ENCODE measurements at places on chromosomes 12 and 14.

DNA sequence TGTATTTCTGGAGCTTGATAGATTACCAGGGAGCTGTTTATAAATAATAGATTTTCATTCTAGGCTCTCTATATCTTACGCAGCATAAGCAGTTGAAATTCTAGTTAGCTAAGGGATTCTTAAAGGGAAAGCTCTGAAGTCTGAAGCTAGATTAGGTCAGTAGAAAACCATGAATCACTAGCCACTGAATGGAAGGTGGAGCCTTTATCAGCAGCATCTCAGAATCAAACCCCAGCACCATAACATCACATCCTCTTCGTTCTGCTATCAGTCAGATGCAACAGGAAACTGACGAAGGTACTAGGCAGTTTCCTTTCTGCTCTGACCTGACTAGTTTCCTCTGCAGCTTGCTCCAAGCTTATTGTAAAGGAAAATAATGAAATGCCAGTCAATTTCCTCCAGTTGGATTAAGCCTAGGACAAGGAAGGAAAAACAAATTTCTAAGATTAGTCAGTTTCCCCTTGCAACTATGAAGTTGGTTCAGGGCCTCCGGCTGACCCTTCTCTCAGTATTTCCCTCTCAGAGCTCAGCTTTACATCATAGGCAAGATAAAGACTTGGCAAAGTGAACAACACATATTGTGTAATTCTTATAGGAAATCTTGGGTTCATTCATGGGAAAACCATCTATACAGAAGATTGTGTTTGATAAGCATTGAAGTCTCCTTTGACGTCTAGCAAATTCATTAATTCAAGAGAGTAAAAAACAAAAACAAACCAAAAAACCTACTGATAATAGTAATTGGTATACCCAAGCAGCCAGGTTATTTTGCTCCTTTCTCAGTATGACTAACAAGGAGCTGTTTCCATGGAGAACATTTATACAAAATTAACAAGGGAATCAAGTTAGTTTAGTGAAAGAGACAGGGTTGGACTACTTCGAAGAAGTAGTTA is 43.4 kb upstream of the CFAP54 start:
- no peak for DNase-seq

- no peak for DNase-seq
Measured at GRCh38 chr12:57091638-57092528, 3.0 kb downstream of the NAB2 start.

GRCh38 chr12:124655698-124656516 is 88.5 kb upstream of the NCOR2 start:
- DNase-seq = peak; percentile 14

GRCh38 chr14:34228650-34228976 is 233.4 kb downstream of the SPTSSA start:
- no peak for DNase-seq

DNA sequence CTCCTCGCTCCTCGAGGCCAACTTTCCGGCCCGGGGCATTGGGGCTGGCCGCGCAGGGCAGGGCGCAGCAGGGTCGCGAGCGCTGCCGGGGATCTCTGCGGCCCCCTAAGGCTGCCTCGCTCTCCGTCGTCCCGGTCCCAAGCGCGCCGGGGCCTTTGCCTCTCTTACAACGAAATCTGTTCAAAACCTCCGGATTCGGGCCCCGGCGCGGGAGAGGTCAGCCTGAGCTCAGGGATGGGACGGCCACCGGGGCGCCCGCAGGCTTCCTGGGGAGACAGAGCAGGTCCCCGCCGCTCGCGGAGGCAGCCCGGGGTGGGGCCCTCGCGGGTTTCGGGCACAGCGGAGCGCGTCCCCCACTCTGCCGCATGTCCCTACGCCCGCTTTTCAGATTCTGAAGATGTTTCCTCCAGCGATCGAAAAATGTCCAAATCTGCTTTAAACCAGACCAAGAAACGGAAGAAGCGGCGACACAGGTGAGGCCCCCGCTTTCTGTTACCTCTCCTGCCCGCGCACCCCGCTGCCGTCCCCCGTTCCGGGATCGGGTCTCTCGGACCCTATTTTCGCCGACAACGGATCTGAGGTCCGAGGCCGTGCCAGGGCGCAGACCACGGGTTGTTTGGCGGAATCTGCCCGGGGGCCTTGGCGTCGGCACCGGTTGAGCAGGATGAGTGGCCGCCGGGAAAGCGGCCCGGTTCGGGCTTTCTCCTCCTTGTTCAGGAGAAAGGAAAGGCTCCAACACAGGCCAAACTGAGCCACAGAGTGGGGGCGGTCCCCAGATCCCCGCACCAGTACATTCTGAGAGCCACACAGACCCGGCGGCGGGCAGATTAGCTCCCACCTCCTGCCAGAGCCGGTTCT is 1.8 kb downstream of the VSX2 start:
- no peak for DNase-seq

- DNase-seq = no peak
Measured at GRCh38 chr14:28813810-28814209, 47.2 kb downstream of the FOXG1 start.

DNA sequence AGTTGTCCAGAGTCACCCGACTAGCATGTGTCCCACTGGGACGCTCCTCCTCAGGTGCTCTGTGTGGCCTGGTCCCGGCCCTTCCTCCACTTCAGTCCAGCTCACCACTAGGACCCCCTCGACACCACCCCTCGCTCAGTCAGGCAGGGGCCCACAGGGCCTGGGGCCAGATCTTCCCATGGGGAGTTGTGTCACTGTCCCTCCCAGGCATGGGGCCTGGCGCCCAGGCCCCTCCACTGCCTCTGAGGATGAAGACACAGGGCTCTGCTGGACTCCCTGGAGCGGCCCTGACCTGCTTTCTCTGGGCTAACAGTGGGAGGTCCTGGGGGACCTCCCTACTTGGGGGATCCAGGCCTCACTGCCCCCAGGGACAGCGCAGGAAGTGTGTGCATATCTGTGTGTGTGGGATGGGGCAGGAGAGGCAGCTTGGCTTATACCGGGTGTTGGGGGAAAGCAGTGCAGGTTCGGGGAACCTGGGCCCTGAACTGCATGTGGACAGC is 43.8 kb downstream of the KRT80 start:
- DNase-seq = no peak

DNA sequence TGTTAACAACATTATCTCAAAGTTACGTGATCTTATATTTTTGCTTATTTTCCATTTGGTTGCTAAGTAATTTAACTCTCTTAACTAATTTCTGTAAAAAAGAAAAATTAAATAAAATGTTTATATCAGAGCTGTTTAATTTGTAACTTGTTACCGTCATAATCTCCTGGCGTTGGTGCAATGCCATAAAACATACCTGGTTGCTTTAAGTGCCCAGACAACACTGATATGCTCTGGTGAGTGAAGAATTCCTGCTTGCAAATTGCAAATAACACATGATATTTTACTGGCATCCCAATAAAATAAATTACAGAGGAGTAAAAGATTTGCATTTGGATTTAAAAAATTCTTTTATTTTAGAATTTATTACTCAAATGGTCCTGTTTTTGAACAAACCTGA is 640.1 kb upstream of the MIS18BP1 start:
- no peak for DNase-seq

DNA sequence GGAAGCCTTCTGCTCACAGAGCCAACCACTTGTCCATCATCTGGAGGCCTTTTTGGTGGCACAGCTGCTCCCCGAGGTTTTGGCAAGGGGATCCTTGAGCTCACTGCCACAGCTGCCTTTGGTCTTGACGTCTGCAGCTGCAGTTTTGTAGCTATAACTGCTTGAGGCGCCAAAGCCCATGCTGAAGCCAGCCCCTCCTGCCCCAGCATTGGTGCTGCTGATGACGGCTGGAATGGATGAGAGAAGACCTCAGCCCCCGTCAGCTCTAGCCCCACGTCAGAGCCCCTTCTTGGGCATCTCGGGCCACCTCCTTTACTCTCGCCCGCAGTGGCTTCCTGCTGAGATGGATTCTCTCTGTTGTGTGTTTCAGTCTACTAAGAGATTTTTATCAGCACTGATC is 12.3 kb upstream of the KRT74 start:
- DNase-seq = no peak

DNA sequence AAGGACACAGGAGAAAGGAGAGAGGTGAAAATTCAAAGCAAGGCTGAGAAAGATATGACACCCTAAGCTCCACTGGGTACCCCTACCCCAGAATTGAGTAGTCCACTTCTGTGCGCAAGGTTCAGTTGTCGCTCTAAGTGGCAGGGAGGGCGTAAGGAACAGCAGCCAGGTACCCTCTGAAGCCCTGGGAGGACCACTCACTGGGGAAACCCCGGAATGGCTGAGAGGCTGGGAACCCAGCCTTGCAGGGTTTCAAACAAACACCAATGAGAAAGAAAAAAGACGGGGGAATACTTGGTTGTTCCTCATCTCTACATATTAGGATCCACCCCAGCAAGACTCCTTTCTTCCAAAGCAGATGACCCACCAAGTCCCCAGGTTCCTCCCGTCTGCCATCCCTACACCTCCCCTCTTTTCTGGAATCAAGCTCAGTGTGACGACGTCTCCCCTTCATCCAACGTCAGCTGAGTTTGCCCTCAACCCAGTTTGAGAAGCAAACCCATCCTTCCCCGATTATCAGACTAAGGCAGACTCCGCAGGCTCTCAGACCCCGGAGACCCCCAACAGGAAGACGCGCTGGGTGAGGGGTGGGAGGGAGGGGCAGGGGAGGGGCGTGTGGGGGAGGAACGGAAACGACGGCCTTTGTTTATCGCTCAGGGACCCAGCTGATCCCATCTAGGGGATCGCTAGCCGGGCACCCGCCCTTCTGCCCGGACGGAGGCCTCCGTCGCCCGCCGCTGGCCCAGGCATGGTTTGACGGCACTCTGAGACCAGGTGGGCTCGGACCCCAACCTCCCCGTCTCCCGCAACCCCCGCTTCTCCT is 795 bp downstream of the LMBR1L start:
- no peak for DNase-seq

DNA sequence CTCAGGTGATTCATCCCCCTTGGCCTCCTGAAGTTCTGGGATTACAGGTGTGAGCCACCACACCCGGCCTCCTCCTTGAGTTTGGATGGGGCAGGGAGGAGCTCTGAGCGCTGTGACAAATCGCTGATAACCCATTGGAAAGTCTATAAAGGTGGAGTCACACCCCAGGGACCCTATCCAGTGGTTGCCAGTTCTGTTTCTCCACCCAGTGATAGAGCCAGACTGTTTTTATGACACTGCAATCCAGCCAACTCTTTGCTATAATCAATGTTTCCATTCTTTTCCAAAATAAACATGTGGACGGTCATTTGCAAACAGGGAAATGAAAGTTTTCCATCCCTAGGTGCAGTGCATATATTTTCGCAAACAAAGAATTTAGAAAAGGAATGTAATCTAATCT is 142.0 kb upstream of the PELI2 start:
- DNase-seq = peak; percentile 68

DNA sequence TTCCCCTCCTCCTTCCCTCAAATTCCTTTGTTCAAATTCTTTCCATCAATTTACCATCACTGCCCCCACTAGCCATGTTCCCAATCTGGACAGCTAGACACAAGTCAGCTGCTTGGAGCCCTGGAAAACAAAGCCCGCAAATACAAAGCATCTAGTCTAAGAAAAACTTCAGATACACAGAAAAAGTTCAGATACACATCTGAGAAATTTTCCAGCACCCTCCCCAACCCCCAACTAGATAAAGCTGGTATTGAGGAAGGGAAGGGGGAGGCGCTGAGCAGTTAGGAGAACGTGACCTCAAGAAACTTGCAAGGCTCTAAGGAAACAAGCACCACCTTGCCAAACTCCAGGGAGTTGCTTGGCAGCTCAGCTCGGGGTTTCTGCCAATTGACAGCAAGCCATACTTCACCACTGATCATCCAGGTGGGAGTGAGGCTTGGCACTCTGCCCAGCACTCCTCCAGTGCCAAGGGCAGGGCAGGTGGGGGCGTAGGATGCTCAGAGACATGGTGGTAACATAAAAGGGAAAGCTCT is 5.1 kb upstream of the CNIH1 start:
- DNase-seq = peak; percentile 91

DNA sequence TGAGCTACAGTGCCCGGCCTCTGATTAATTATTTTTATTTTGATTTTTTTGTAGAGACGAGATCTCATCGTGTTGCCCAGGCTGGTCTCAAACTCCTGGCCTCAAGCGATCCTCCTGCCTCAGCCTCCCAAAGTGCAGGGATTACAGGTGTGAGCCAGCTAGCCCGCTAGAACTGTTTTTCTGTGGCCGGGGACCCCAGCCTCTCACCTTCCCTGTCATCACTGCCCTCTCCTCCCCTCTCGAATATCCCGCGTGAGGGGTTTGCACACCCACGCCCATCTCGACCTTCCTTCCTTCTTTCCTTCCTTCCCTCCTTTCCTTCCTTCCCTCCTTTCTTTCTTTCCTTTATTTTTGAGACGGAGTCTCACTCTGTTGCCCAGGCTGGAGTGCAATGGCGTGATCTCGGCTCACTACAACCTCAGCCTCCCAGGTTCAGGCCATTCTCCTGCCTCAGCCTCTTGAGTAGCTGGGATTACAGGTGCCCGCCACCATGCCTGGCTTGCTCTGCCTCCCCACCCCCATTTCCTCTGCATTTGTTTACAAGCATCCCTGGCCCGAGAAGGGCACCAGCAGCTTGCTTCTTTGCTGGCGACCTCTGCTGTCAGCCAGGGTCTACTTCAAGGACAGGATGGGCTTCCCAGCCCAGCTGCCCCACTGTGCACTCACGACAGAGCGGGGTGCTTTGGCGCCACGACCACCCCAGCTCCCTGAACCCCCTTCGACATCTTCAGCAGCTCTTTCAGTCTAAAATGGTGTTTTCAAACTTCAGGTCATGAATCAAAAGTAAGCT is 4.3 kb upstream of the TRAF3 start:
- peak; percentile 30 for DNase-seq

DNA sequence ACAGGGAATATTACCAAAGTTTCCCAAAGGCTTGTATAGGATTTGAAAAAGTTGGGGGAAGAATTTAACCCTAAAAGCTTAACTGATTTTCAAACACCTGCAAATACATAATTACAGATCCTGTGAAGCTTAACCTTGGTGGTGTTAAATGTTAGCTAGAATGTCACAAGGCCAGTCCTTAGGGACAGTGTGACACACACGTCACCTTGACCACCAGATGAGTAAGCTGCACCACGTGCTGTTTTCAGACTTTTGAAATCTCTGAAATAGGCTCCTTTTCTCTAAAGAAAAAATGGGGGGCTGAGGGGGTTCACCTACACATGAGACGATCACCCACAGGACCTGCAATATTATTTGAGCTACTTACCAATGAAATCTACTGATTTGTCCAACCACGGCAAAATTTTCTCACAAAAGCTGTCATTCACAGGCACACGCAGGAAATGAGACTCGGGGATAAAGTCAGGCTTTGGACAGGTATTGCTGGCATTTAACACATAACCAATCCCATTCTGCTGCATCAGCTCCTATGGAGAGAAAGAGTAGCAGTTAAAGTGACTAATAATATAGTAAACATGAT is 75.9 kb downstream of the DUSP16 start:
- no peak for DNase-seq

GRCh38 chr14:55514819-55515490 is 65.1 kb upstream of the KTN1 start:
- no peak for DNase-seq

DNA sequence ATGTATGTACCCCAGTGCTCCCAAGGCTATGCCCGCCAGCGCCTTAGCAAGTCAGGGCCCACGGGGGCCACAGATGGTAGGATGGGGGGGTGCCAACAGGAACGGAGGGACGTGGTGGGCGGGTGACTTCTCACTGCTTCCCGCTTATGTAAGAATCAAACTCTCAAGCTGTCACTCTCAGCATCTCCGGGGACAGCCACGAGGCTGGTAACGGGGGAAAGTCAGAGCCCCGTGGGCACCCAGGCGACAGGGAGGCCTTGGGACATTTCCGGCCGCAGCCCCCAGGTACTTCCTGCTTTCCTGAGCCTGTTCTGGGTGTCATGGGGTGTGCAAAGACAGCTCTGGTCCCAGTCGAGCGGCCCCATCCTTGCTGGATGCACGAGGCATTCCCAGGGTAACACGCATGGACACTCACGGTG is 59.3 kb downstream of the TESC start:
- DNase-seq = no peak

GRCh38 chr14:22844221-22845102 is 8.1 kb downstream of the MMP14 start:
- DNase-seq = no peak
